ENCODE measurements at places on chromosomes 6 and 20.

DNA sequence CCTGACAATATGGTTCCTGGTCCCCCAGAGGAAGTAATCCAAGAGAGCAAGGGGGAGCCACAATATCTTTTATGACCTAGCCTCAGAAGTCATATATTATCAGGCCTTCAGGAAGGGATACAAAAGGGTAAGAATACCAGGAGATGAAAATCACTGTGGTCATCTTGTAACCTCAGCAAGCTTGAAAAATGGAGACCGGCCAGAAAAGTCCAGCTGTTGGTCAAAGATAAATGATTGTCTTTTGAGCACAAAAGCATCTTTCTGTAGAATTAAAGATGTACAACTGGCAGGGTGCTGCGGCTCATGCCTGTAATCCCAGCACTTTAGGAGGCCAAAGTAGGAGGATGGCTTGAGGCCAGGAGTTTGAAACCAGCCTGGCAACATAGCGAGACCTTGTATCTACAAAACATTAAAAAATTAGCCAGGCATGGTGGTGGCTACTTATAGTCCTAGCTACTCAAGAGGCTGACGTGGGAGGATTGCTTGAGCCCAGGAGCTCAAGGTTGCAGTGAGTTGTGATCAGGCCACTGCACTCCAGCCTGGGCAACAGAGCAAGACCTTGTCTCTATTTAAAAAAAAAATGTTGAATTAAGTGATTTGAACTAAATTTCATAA lies 118.0 kb upstream of the MARCKS start:
- no peak for DNase-seq

DNA sequence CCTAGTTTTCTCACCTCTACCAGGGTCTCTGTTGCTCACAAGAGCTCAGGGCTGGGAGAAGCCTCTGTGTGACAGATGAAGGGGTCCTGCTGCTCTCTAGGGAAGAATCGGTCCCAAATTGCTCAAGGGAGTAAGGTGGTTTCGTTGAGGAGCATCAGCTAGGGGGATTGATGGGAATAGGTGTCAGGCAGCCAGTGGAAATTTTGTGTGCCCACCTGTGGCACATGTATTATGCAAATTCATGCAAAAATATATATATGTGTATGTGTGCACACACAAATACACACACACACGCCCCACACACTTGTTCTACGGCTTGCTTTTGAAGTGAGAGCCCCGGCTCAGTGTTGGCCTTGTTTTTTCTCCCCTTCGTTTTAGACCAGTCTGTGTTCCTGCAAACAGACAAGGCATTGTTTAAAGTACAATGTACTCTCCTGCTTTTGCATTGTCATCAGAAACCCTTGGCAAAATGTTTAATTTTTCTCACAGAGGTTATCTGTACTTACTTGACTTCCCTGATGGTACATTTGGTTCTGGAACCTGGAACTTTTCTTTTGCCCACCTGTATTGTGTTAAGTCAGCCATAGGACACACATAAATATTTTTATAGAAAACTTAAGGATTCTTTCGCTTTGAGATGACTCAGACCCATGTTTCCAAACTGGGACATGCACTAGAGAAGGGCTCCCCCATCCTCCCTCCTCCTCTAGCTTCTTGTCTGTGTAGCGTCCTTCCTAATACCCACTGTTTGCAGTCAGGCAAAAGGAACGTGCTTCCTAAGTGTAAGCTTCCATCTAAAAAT lies 26.7 kb downstream of the FOXO3 start:
- DNase-seq: no peak

DNA sequence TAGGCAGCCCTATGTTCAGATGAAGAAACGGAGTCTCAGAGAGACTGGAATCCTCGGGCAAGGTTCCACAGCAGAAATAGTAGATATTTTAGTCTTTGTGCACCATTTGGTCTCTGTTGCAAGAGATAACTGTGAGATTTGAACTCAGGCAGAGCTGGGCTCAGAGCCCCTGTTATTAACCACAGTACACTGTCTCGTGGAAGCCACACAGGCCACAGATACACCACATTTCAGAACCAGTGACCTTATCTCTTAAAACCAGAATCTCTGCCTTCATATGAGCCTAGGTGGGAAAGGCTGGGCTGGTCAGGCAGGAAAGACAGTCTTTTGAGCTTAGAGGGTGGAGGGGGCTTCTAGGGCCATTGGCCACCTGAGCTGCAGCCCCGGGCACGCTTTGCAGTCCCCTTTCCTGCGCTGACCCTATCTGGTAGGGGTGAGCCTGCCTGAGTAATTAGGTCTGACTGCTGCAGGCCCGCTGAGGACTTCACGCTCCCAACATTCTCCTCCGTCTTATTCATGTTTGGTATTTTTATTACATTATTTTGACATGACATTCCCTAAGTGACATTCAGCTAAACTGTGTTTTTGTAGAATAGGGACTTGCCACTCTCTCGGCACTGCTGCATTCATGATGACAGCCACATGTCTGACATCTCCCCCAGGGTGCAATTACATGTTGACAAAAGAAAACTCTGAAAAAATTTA lies 71.1 kb downstream of the KCNB1 start:
- DNase-seq: peak; percentile 69

- no peak for DNase-seq
Observed at GRCh38 chr6:108176281-108177089, 10.7 kb downstream of the NR2E1 start.

DNA sequence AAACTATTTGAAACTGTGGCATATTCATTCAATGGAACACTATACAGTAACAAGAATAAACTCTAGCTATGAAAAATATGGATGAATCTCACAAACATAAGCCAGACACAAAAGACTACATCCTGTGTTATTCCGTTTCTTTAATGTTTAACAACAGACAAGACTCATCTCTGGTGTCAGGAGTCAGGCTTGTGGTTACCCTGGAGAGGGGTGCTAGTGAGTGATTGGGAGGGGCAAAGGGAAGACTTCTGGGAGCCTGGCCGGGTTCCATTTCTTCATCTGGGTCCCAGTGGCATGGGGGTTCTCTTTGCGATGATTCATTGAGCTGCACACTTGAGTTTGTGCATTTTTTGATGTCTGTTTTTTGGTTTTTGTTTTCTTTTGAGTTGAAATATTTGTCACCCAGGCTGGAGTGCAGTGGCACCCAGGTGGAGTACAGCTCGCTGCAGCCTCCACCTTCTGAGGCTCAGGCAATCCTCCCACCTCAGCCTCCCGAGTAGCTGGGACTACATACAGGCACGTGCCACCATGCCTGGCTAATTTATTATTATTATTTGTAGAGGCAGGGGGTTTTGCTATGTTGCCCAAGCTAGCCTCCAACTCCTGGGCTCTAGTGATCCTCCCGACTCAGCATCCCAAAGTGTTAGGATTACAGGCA lies 21.2 kb upstream of the TTPAL start:
- no peak for DNase-seq

DNA sequence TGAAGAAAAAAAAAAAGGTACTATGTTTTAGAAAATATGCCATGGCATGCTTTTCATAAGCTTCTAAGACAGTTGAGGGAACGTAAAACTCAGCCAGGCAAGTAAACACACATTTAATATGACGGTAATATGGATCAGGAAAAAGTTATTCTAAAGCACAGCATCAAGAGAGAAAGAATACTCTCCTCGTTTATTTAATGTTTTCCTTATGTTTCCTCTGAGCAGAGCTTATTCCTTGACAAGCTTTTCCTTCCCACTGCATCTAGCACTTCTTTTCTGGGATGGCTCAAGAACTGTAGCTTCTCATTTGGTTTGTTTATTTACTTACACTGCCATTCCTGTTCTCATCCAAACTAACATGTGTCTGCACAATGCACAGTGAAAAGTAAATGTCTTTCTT lies 2.7 kb upstream of the RSPO3 start:
- DNase-seq: no peak

DNA sequence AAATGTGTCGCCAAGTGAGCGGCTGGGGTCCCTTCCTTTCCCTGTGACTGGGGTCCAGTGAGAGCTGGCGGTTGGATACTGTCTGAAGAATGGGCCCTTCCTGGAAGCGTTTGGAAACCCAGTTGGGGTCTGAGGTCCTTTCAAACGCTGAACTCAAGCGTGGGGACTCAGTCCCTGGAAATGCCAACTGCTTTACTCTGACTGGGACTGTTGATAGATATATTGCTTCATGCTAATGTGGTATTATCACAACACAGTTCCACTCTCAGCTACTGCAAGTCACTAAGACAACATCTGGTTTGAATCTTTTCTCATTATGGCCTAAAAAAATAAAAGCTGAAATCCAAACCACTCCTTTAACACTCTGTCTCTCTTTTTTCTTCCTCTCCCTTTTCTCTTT lies 23.7 kb upstream of the PSMF1 start:
- no peak for DNase-seq

DNA sequence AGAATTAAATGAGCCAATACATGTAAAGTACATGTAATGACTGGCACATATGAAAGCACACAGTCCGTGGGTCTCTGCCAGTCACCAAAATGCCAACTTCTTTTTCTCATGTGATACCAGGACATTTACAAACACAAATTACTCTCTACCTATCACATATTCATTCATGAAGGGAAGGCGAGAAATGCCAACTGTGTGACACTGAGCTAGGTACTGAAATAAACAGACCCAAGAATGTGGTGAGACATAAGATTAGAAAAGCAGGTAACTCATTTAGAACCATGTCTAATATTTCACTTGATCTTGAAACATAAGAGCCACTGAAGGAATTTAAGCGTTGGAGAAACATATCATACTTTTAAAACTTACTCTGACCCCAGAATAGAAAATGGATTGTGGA lies 41.4 kb downstream of the HBS1L start:
- DNase-seq: no peak

DNA sequence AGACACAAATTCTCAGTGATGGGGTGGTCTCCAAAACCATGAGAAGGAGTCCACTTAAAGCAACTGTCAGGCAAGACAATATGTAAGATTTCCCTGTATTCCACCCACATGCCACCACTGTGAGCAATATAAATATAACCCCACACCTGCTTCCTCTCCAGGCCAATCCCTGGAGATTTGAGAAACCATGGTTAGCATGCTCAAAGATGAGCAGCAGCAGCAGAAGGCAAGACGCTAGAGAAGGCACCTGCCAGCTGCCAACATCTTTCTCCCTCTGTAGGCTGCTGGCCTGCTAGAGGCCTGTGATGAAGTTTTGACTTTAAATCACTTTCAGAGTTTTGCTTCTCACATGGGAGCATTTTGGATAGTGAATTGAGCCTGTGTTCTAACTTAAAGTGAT lies 7.9 kb upstream of the SOD2 start:
- no peak for DNase-seq

DNA sequence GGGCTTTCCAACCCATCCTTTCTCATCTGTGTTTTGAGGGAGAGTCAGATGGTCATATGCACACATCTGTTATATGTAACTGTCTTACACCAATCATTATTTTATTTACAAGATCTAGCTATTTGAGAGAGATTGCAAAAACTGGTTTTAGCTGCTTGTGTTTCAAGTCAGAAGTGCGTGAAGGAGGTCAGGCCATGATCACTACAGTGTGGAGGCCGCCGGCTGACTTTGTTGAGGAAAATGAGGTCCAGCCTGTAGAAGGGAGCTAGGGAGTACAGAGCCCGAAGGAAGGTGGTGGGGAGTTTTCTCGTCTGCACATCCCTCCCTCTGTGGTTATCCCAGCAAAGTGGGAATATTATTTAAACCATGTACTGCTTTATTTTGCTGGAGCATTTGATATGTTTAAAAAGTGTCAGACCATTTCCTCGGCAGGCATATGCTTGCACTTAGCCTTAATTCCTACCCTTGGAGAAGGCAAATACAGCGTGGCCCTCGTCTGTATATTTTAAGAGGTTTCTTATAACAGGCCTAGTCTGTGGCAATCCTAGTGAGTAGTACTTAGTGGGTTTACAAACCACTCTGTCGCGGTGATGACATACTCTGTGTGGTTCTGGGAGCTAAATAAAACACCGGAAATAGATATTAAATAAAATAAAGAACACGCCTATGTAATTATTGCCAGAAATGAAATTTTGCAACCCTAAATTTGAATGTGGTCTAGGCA lies 95.6 kb downstream of the UST start:
- no peak for DNase-seq

DNA sequence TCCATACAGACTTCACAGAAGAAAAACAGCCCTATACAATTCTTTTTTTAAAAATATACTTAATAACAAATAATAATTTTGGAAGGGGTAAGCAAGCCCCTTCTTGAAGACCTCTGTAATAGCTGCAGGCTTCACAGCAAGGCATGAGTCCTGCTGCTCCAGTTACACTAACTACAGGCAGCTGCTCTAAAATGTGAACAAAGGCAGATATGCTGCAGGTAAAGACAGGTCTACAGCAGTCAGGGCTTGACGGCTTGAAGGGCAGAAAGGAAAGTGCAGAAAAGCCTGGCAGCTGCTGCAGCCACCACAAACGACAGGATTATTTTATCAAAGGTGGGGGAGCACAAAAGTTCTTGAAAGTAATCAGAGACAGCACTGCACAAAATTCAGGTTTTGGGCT lies 11.3 kb downstream of the FAXC start:
- DNase-seq: no peak

DNA sequence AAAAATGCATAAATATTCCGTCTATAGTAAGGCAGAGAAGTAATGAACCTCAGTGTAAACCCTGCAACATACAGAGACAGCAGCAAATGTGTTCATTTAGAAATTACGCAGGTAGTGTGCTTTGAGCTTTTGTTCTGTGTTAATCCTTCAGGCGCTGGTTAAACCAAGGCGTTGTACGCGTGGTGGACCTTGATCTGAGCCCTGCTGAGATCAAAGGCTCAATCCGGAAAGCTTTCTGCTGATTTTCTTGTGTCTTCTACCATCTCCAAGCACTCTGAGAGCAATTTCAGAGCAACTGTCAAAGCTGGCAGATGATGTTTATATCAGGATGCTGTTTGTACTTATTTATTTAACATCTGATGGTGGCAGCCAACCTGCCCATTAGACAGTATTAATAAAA lies 382.8 kb downstream of the CDH26 start:
- no peak for DNase-seq

DNA sequence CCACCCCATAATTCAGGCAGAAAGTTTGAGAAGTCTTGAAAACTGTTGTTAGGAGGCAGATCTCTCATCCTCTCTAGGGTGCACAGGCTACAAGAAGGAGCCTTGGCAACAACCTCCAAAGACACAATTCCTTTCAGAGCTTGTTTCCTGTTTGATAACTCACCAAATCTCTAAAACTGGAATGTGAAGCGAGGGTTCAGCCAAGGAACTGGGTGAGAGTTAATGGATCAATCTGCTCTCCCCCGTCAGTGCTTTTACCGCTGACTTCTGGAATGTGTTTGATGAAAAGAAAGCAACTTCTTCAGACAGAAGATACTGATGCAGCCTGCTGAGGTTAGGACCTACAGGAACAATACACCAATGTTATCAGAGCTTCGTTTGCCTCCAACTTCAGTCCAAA lies 171.8 kb upstream of the BMP2 start:
- DNase-seq: no peak

GRCh38 chr6:63798378-63798777 lies 162.8 kb downstream of the PHF3 start:
- DNase-seq: no peak

- no peak for DNase-seq
Observed at GRCh38 chr6:108651340-108652227, 90.9 kb downstream of the FOXO3 start.

GRCh38 chr6:18177286-18177965 lies 22.2 kb downstream of the KDM1B start:
- DNase-seq: no peak

Data from hematopoietic multipotent progenitor cell treated with erythropoietin and hydrocortisone succinate and interleukin-3 and kit ligand, for 8 days (in vitro differentiated cells).